Peyer's patch (tissue), 4 donors: ENCODE measurements at places on chromosomes 5 and 9. TPM values are rescaled to one million over a fixed set of nuclear protein-coding genes. Genes with fewer than 3 reads are reported as not detected.

DNA sequence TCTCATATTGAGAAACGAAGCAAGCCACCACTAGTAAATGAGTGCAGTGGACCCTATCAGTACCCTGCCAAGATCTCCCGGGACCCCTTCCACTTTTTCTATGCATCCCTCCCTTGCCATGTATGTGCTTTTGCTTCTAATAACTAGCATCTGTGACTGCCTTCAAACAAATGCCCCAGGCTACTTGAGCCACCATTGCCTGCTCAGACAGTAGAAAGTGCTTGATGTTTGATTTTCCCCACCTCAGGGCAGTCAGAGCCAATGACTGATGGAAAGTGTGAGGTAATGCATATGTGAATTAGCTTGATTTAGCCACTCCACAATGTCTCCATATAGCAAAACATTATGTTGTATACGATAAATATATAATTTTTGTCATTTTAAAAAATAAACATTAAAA is 797.3 kb upstream of the ACO1 start:
- no peaks in the 10 kb centered on the region for H3K36me3 ChIP-seq
- H3K27ac ChIP-seq: no peak overlapping the region
- no peaks in the 10 kb centered on the region for H3K4me1 ChIP-seq
- no peak overlapping the region for H3K4me3 ChIP-seq

GRCh38 chr9:133845440-133845839 is 107.3 kb upstream of the SARDH start:
- H3K36me3 ChIP-seq: no peaks in the 10 kb centered on the region
- H3K27ac ChIP-seq: peak overlapping the region; percentile 55
- DNase-seq: peak; percentile 73
- no peaks in the 10 kb centered on the region for H3K27me3 ChIP-seq

GRCh38 chr5:152592416-152592815 is 187.3 kb upstream of the NMUR2 start:
- no peaks in the 10 kb centered on the region for H3K36me3 ChIP-seq
- no peak for DNase-seq
- H3K27ac ChIP-seq: no peak overlapping the region
- no peak overlapping the region for H3K4me3 ChIP-seq
- H3K4me1 ChIP-seq: no peaks in the 10 kb centered on the region

DNA sequence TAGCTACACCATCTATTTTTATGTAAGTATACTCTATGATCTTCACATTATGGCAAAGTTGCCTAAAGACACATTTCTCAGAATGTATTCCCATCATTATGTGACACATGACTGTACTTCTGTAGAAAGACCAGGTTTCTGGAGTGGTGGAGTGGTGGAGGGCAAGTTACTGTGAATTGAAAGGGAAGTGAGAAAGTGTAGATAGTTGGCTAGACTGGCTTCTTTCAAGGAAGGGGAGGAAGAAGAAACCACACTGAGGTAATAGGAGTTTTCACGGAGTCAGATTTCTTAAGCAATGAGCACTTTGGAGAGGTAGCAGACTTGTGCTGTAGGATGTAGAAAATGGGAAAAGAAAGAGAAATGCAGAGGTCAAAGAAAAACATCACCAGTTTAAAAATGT is 50.9 kb upstream of the EQTN start:
- no peaks in the 10 kb centered on the region for H3K4me1 ChIP-seq
- no peak overlapping the region for H3K27ac ChIP-seq
- H3K27me3 ChIP-seq: no peaks in the 10 kb centered on the region
- H3K4me3 ChIP-seq: no peak overlapping the region

CDX1 gene
- 349 TPM for total RNA-seq

LCN10 gene
- 28.1 TPM for total RNA-seq

DNA sequence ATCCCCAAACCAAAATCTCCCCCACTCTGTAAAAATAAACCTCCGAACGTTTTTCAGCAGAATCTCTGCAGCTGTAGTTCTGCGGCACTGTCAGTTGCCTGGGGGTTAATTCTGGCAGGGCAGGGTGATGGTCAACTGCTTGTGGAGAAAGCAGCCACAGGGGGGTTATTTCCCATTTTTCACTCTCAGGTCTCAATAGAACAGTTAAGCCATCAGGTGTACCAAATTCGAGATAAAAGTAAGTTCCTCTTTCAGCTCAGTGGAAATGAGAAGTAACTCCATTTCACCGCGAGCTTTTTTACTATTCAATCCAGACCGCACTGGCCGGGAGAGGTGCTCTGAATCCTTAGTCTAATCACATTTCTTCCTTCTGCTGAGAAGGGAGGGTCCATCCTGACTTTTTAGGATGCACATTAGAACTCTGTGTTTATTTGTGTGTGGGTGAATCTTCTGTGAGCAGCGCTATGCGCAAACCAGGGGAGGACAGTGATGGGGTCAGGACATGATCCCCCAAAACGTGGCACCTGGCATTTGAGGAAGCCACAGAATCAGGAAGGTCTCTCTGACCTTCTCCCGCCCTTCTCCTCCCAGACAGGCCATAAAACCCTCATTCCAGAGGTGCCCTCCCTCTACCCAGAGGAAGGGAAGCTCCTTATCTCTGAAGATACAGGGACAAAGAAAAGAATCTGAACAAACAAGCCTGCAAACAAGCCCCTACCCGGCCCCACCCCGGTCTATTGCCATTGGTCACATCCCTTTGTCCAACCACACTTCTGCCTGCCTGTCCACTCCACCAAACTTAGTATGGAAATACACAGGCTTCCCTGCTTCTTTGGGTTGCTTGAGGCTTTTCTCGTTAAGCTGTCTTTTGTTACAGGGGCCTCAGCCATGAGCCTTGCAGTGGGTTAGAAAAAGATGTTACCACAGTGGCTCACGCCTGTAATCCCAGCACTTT is 229.0 kb downstream of the ROR2 start:
- H3K4me3 ChIP-seq: no peak overlapping the region
- H3K4me1 ChIP-seq: no peaks in the 10 kb centered on the region
- H3K27ac ChIP-seq: no peak overlapping the region
- no peaks in the 10 kb centered on the region for H3K27me3 ChIP-seq

DNA sequence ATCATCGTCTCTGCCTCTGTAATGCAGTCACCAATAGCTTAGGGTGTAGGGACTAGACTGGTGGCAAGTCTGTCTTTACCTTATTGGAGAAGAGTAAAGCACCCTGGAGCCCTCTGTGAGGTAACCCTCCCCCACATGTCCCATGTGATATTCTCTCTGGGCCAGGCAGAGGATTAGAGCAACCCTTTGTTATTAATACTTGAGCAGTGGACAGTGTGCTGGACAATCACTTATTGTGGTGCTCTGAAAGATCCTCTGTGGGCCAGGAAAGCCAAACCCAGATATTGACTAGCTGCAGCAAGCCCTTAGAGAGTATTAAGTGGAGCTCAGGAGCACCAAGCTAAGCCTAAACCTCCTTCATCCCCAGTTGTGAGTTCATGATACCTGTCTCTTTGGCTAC is 139.7 kb upstream of the RUSC2 start:
- peaks cover 3% of the 10 kb centered on the region for H3K36me3 ChIP-seq
- H3K4me3 ChIP-seq: no peak overlapping the region
- H3K4me1 ChIP-seq: no peaks in the 10 kb centered on the region

AIF1L gene
- total RNA-seq: 10.7 TPM

GRCh38 chr9:120137186-120137840 is 442.7 kb downstream of the CDK5RAP2 start:
- H3K27ac ChIP-seq: no peak overlapping the region
- H3K4me3 ChIP-seq: no peak overlapping the region
- no peak for DNase-seq
- no peaks in the 10 kb centered on the region for H3K4me1 ChIP-seq

GRCh38 chr5:76594107-76594506 is 29.1 kb downstream of the F2RL2 start:
- no peak overlapping the region for H3K4me3 ChIP-seq
- H3K4me1 ChIP-seq: no peaks in the 10 kb centered on the region
- no peaks in the 10 kb centered on the region for H3K27me3 ChIP-seq
- no peaks in the 10 kb centered on the region for H3K36me3 ChIP-seq

GRCh38 chr5:166834246-166834645 is 1457.2 kb upstream of the WWC1 start:
- DNase-seq: no peak
- H3K27ac ChIP-seq: no peak overlapping the region
- no peaks in the 10 kb centered on the region for H3K4me1 ChIP-seq
- no peaks in the 10 kb centered on the region for H3K27me3 ChIP-seq
- H3K36me3 ChIP-seq: no peaks in the 10 kb centered on the region

- no peaks in the 10 kb centered on the region for H3K4me1 ChIP-seq
- H3K27me3 ChIP-seq: no peaks in the 10 kb centered on the region
- DNase-seq: no peak
- H3K27ac ChIP-seq: no peak overlapping the region
Observed at GRCh38 chr9:103700195-103700962, 393.7 kb upstream of the SMC2 start.

FAM163B gene
- not detected for total RNA-seq

- no peaks in the 10 kb centered on the region for H3K4me1 ChIP-seq
- no peaks in the 10 kb centered on the region for H3K27me3 ChIP-seq
- no peaks in the 10 kb centered on the region for H3K36me3 ChIP-seq
- no peak overlapping the region for H3K4me3 ChIP-seq
Observed at GRCh38 chr5:6256901-6257300, 121.4 kb downstream of the MED10 start.

GRCh38 chr5:60521376-60522291 is 178.3 kb downstream of the DEPDC1B start:
- no peaks in the 10 kb centered on the region for H3K36me3 ChIP-seq
- H3K4me3 ChIP-seq: no peak overlapping the region
- DNase-seq: no peak
